ENCODE measurements at places on chromosomes 3 and 15.

GRCh38 chr3:56147354-56147753 is 320.9 kb downstream of the ERC2 start:
- DNase-seq = no peak

- no peak for DNase-seq
Observed at GRCh38 chr3:192918275-192918588, 576 bp upstream of the MB21D2 start.

GRCh38 chr3:158522221-158523136 is 48.5 kb upstream of the MLF1 start:
- no peak for DNase-seq

GRCh38 chr15:63332367-63333124 is 49.1 kb downstream of the CA12 start:
- no peak for DNase-seq

DNA sequence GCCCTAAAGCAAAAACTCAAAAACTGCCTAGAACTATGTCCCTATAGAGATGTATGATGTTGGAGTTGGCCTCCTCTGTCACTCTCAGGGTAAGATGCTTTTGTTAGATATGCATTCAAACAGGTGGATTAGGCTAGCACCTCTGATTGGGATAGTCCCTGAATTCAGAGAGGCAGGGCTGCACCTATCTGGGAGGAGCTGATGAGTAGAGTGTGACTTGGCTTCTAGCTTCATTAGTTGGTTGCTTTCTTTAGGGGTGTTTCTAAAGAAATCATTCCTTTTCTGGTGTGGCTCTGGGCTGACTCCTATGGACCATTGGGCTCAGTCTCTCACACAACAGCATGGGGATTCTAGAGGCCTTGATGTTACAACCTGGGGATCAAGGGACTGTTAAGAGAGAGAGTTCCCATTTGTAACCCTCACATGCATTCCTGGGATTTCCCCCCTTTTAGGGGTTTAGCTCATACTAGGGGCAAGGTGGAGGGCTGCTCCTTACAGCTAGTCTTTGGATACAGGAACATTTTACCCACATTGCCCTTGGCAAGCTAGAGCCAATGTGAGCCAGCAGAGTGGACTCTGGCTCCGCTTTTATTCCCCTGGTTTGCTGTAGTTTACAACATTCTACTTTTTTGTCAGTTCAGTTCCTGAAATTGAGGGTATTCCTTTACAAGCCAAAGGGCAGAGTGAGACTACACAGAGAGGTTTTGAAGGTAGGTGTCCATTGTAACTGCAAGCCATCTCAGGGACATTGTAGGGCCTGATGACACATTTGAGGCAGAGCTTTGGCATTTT is 7.5 kb downstream of the ZNF592 start:
- no peak for DNase-seq

DNA sequence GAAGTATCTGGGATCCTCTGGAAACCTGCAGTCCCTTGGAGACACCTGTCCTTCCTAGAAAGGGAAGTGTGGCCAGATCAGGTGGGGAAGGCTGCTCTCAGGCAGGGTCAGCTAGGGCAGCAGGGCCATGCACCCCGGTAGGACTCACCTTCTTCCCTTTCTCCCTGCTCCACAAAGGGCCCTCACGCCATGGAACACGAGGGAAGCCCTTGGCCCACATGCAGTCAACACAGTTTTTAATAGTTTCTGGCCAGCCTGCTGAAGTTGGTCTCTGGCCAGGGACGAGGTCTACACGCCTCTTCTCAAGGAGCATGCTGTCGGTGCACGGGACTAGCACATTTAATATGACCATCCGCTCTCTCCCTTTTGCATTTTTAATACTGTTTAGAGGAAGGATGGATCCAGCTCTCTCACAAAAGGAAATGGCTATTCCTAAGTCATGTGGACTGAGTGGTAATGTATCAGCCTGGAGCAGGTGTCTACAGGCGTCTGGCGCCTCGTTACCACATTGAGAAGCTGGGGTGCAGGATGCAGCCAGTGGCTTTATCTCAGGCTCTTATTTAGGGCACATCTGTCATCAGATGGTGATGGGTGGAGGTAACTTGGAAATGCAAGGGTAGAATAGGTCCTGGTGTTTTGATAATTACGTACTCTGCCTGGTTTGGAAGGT is 153.9 kb downstream of the KLF13 start:
- no peak for DNase-seq

- no peak for DNase-seq
Observed at GRCh38 chr15:43918717-43919116, 91.9 kb downstream of the WDR76 start.

GRCh38 chr3:20905210-20905805 is 719.3 kb upstream of the SGO1 start:
- DNase-seq = no peak

DNA sequence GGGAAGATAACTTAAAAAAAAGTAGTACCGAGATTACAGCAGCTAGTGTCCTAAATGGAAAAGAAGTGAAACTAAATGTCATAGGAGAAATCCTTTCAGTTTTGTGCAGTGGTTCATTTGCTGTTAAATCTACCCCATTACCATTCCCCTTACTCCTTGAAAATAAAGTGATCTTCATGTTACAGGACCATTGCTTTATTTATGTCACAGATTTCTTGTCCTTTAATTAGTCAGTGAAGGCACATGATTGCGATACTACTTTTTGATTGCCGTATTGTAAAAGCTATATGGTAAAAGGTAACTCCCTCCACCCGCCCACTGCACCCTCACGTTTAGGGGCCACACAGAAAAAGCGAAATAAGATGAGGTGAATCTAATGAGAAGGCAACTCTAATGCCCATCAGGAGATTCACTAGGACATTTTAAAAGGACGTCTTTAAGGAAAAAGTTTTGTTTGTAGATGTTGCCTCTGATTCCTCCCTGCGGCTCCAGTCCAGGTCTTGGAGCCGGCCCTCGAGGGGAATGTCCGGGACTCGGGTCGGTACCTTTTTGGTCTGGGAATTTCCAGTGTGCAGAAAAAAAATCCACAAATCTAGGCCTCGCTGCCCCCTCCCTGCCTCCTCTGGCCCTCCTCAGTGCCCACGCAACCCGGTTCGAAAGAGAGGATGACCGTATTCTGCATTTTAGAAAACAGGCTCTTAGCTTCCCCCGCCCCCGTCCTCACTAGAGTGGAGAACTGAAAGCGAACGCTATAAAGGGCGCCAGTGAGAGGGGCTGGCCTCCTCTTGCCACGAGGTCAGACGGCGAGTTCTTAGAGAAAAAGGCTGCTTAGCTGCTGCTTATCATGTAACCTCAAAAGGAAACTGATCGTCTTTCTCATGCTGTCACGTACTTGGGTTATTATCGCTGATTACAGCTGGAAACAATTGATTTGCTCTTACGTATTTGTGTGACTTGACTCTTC is 21.8 kb upstream of the NFKBIZ start:
- DNase-seq = peak; percentile 90

- DNase-seq = no peak
Observed at GRCh38 chr15:68352401-68353062, 75.0 kb downstream of the FEM1B start.

DNA sequence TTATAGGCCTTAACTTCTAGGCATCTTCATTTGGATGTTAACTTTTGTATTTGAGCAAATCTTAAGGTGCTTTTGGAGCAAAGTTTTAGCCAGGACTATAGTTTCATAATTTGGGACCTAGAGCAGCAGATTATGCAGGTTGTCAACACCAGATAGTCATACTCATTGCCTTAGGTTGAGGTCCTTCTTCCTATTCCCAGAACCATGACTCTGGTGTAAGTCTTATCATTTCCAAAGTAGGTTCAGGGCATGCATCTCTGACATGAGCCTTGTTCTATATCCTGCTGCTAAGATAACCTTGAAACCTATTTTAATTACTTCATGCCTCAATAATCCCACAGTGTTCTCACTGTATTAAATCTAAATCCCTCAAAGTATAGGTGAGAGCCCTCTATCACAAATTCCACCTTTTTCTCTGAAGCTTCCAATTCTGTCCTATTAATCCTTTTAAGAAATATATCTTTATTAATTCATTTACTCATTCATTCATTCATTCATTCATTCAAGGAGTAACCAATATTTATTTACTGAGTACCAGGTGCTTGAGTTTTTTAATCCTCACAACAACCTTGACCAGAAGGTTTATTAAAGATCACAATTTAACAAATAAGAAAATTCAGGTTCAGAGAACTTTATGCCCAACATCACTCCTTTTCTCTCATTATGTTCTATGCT is 2.7 kb upstream of the FNDC3B start:
- DNase-seq = no peak

GRCh38 chr3:63351159-63352007 is 73.3 kb downstream of the SYNPR start:
- no peak for DNase-seq

DNA sequence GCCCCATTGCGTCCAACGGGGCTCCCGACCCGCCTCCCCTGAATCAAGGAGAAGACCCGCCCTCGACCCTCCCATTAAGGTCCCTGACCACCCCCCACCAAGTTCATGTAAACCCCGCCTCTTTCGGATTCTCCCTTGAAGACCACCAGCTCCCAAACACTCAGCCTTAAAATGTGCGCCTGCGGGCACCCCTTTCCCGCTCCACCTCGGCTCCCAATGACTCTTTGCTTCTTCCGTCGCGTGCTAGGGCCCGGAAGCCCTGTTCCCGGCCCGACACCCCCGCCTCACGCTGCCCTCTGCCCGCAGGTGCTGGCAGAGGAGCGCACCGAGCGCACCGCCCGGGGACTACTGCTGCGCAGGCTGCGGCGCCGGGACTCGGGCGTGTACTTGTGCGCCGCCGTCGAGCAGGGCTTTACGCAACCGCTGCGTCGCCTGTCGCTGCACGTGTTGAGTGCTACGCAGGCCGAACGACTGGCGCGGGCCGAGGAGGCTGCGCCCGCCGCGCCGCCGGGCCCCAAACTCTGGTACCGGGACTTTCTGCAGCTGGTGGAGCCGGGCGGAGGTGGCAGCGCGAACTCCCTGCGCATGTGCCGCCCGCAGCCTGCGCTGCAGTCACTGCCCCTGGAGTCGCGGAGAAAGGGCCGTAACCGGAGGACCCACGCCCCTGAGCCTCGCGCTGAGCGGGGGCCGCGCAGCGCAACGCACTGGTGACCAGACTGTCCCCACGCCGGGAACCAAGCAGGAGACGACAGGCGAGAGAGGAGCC is 2.7 kb upstream of the LSMEM2 start:
- no peak for DNase-seq

GRCh38 chr15:72379856-72380430 is 4.1 kb upstream of the HEXA start:
- no peak for DNase-seq

- no peak for DNase-seq
Observed at GRCh38 chr3:131232711-131233267, 148.8 kb upstream of the NUDT16 start.

- DNase-seq = no peak
Observed at GRCh38 chr3:77372634-77373346, 332.9 kb downstream of the ROBO2 start.

DNA sequence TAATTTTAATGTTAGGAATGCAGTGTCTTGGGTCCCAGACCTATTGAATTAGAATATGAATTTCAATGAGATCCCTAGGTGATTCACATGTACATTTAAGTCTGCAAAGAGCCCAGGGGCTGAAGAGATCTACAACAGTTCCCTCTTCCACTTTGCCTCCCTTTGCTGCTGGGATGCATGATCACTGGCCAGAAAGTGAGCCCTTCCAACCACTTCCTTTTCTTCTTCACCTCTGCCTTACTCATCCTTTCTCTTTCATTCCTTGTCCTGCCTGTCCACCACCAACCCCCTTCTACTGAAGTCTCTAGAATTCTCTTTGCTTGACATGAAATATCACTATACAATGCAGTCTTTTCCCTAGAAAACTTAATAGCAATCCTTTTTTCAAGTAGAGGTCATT is 222.4 kb upstream of the LRIG1 start:
- no peak for DNase-seq

DNA sequence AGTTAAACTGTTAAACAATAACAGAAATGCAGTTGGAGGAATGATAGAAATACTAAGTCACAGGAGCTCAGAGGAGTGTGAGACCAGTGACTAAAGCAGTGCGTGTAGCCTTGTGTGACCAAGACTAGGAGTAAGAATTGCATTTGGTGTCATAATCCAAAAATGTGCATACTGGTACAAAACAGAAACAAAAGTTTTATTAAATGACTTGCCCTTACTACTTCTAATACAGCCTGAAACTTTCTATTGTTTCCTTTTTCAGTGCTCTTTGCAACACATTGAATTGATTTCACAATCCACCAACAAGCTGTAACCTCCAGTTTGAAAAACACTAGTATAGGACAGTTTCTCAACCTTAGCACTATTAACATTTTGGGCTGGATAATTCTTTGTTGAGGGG is 17.1 kb downstream of the SNX1 start:
- DNase-seq = no peak

DNA sequence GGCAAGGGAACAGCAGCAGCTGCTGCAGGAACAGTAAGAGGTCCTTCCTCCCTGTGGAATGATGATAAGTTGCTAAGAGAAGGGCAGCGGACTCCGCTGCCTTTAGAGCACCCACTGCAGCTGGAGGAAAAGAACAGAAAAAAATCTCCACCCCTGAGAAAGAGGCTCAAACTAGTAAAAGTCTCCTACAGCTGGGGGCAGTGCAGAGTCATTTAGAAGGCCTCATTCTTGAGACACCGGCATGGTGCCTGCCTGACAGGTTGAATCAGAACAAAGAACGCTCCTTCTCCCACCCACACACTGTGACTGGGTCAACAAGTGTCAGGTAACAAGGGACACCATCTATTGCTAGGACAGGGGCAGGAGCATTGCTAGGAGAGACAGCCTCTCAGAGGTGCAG is 188.4 kb downstream of the ABHD5 start:
- peak; percentile 26 for DNase-seq

DNA sequence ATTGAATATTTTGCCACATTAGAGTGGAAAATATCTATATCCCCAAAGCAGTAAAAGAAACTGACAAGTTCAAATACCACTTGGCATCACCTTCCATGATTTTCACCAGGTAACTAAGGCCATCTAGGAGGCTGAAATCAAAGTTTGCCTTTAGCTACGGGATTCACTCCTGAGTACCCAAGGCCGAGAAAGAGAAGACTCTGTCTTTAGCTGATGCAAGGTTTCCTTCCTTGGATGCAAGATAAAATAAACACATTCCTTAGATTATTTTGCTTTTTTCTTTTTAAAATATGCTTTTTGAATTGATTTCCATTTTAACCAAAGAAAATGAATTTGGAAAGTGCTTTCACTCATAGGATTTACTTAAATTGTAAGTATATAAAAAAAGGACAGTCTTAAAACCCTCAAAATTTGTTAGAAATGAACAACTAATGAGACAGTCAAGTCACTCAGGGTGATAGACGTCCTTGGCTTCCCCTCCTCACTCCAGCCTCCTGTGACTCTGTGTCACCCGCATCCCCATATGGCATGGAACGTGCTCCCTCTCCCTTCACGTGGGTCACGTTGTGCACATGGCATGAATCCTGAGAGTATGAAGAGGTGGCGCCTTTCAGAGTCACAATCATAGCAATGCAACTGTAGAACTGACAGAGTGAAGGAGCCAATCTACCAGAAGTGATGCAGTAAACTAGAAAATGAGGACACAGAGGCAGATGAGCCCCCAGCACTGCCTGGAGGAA is 148.4 kb downstream of the RTP4 start:
- no peak for DNase-seq

- DNase-seq = no peak
Observed at GRCh38 chr15:96171853-96172296, 158.6 kb upstream of the NR2F2 start.

- no peak for DNase-seq
Observed at GRCh38 chr15:88905576-88905975, 7.6 kb downstream of the MFGE8 start.
